ENCODE measurements at places on chromosomes 2 and 18. TPM values are rescaled to one million over a fixed set of nuclear protein-coding genes. Genes with fewer than 3 reads are reported as not detected.

The APCDD1 gene
- total RNA-seq = 0.19 TPM

The CHRND gene
- total RNA-seq = not detected

The GPR45 gene
- total RNA-seq = not detected

The DOK6 gene
- total RNA-seq = 0.77 TPM

The RAPGEF4 gene
- 9.6 TPM for total RNA-seq

The LCT gene
- total RNA-seq = under 0.01 TPM

The TMEM247 gene
- not detected for total RNA-seq

The CFC1 gene
- total RNA-seq = not detected

The CXCR4 gene
- 0.85 TPM for total RNA-seq

The DUSP19 gene
- 7.3 TPM for total RNA-seq

The CYBRD1 gene
- 81.9 TPM for total RNA-seq

The SAG gene
- total RNA-seq = not detected

The IL1RL1 gene
- 1.1 TPM for total RNA-seq

The CEP192 gene
- total RNA-seq = 36.2 TPM

The CCDC74A gene
- 5.0 TPM for total RNA-seq

The ERFE gene
- total RNA-seq = 2.8 TPM

The TRAF3IP1 gene
- total RNA-seq = 5.9 TPM

The CDH7 gene
- not detected for total RNA-seq

The CIB4 gene
- not detected for total RNA-seq

The CFLAR gene
- total RNA-seq = 179 TPM

The UGT1A6 gene
- total RNA-seq = 1.4 TPM

The NPPC gene
- total RNA-seq = not detected

The ANKRD23 gene
- 0.85 TPM for total RNA-seq

The RALB gene
- 55.5 TPM for total RNA-seq

The CLIP4 gene
- total RNA-seq = 91.9 TPM

The SCG2 gene
- total RNA-seq = 1.5 TPM

The UGT1A4 gene
- not detected for total RNA-seq

The HOXD9 gene
- total RNA-seq = not detected

The ZRANB3 gene
- 12.7 TPM for total RNA-seq

The NGEF gene
- 1.9 TPM for total RNA-seq

Measured in regular cardiac myocyte (primary cell).